ENCODE measurements at places on chromosomes 11 and 22.

- DNase-seq, result peak; percentile 75
Observed at GRCh38 chr11:33722590-33723234, 13.5 kb downstream of the CD59 start.

DNA sequence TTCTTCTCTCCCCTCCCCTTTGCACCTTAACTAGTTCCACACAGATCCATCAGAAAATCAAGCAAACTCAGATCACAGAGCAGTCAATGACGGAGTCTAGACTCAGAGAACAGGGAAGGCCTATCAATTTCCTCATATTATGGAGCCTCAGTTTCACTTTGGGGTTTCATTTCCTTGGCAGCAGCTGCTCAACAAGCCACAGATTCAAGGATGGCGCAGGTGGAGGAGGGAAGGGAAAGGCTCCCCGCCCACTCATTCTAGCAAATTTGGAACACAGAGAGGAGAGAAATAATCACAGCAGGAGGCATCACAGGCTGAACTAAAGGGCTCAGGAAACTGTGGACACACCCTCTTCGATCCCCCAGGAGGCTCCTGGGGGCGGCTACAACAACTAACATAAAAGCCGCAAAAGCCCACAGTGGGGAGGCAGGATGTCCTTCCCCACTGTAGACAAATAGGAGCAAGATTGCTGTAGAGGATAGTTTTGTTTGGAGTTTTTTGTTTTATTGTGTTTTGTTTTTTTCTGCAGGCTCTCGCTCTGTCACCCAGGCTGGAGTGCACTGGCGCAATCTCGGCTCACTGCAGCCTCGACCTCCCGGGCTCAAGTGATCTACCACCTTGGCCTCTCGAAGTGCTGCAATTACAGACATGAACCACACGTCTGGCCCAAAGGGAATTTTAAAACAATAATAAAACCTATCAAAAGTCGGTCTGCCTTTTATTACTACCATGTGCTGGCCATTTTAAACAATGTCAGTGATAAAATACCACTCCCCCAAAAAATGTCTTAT lies 3.4 kb downstream of the PLAAT3 start:
- DNase-seq, result no peak

GRCh38 chr11:125401235-125401634 lies 94.8 kb downstream of the FEZ1 start:
- DNase-seq, result no peak

- DNase-seq, result no peak
Observed at GRCh38 chr11:128593281-128593680, 5.9 kb upstream of the ETS1 start.

- peak; percentile 16 for DNase-seq
Observed at GRCh38 chr11:13668957-13669521, 571 bp downstream of the FAR1 start.

GRCh38 chr22:31210556-31211421 lies 1.3 kb upstream of the LIMK2 start:
- no peak for DNase-seq

DNA sequence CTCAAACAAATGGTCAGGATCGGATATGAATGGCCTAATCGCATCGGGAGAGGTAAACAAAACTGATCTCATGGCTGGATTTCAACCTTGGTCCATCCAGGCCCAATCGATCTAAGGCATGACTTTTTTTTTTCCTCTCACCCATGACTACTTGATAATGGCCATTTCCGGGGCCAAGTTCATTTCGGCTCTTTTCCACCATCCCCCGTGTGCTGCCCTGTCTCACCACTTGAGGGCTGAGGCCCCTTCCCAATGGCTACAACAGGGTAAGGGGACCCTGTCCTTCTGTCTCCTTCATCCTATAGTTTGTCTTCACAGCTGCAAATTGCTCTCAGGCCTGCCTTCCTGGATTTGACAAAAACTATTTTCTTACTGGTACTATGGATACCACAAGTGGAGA lies 26.7 kb downstream of the GRAP2 start:
- no peak for DNase-seq

- no peak for DNase-seq
Observed at GRCh38 chr11:101082813-101083212, 46.8 kb downstream of the PGR start.

DNA sequence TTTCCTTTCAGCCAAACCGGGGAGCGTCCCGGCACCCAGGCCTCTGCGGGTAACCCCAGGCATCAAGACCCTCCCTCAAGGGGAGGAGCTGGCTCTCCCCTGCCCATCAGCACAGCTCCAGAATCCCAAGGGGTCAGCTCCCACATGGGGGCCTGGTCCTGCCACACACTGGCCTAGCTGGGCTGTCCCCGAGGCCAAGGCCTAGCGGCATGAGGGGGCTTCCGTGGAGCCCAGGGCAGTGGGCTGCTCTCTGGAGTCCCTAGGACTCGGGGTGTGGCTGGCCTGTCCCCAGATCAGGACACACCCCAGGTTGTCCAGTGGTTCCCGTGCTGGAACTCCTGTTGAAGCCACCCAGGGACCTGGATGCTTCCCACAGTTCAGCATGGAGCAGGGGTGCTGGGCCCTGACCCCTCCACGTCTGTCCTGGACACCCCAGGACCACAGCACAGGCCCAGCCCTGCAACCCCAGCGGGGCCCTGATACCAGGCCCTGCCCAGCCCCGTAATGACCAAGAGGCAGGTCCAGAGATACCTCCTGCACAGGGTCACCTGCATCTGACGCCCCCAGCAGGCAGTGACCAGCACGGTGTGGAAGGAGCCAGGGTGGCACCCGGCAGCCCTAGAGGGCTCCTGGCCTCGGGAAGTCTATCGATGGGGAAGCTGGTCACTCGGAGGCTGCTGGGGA lies 5.5 kb downstream of the HRAS start:
- DNase-seq, result no peak

DNA sequence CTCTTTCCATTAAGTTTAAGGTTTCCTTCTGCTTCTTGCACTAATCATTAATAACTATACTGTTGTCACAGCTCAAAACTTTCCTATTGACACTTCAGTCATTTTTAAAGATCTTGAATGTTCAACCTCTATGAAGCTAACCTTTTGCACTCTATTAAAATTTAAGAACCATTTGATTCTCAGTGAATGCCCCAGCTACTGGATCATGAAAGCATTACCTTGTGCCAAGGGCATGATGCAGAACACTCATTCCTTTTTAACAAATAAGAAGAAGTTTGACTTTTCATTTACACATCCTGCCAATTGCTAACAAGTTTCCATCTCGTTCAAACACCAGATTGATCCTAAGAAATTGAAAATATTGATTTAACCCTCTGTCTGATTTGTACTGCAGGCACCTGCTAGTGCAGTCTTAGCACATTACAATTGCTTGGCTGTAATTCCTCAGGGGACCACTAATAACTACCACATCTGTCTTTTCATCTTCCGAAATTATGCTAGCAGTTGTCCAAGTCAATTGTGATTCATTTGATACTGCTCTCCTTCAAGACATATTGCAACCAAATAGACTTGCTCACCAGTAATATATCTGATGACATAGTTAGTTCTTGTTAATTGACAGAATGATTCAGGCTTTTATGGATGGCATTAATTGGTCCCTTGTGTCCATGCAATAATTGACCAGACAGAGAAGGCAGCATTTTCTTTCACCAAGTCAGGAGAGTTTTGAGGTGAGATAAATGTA lies 158.4 kb downstream of the TEAD1 start:
- DNase-seq, result no peak

GRCh38 chr22:38397189-38398085 lies 57.6 kb downstream of the KCNJ4 start:
- no peak for DNase-seq

GRCh38 chr11:57072640-57073039 lies 83.9 kb downstream of the OR5AK2 start:
- no peak for DNase-seq

- peak; percentile 73 for DNase-seq
Observed at GRCh38 chr22:30286813-30287647, 2.3 kb downstream of the CASTOR1 start.

GRCh38 chr22:34454598-34454997 lies 534.3 kb upstream of the LARGE1 start:
- DNase-seq, result no peak
